Stimulated activated CD8-positive, alpha-beta memory T cell treated with anti-CD3 and anti-CD28 coated beads, Interleukin-15, amount 100 ng/mL, for 24 hours (primary cell): ENCODE measurements at places on chromosomes 5 and 9.

- DNase-seq = no peak
Observed at GRCh38 chr5:32711681-32712480, 760 bp downstream of the NPR3 start.

GRCh38 chr5:181036816-181037364 is 3.2 kb upstream of the BTNL9 start:
- no peak for DNase-seq

DNA sequence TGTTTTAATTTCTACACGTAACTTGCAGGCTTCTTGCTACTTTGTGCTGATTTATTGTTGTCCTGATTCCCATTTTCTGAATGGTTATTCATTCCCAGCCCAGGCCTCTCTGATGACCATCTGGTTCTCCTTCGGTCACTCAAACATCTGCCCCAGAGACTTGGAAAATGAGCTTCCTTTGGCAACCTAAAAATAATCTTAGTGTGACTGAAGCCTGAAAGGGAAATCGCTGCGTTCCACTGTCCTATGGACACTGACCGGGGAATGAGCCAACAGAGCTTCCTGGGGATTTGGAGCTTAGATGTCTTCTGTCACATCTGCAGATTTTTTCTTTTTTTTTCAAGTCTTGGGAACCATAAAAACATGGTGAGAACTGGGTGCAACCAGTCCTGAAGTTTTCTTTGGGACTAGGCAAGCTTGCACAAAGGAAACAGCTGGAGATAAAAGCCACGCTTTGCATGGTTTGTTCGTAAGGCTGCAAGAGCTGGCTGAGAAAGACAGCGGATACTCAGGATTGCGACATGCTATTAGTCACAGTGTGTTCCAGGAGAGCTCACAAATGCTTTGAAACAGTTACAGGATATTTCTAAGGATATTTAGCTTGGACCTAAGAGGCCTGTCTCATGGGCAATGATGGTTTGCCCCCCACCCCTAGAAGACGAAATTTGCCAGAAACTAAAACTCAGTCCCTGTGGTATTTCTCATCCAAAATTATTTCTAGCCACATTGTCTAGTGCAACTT is 146.2 kb downstream of the GOLPH3 start:
- DNase-seq = no peak

DNA sequence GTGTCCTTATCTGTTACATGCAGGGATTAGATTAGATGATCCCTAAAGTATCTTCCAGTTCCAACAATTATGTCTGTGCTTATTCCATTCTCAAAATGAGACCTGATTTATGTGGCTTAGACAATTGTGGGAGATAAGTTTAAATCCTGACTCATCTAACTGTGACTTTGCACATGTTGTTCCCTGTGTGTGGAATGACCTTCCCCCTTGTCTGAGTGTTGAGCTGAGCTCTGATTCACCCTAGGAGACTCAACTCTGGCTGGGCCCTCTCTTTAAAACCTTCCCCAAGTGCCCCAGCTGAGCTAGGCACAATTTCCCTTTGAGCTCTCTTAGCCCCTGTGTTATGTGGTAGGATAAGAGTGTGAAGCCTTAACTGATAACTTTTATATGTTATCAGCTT is 118.9 kb upstream of the ELL2 start:
- DNase-seq = no peak
